ENCODE measurements at places on chromosomes 2 and 18.

DNA sequence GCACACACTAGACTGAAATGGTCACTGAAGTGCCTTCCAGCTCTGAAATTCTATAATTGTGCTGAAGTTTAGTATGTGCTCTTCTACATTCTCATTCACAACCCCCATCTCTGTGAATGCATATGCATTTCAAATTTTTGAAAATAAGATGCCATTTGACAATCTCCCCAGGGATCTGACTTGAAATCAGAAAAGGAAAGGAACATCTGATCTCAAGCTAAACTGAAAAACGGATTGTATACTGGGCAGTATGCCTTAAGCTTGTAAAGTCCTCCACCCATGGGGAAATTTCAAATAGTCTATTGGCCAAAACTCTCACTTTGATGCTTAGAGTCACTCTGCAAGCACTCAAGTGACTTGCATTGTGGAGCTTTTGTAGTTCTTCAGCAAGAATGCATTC is 22.9 kb downstream of the FAP start:
- no peak for DNase-seq

GRCh38 chr2:113164930-113165585 is 8.7 kb upstream of the PSD4 start:
- no peak for DNase-seq

GRCh38 chr2:175903384-175903936 is 98.6 kb downstream of the LNPK start:
- no peak for DNase-seq

- DNase-seq = no peak
Measured at GRCh38 chr2:180456801-180457200, 449.7 kb upstream of the CWC22 start.

DNA sequence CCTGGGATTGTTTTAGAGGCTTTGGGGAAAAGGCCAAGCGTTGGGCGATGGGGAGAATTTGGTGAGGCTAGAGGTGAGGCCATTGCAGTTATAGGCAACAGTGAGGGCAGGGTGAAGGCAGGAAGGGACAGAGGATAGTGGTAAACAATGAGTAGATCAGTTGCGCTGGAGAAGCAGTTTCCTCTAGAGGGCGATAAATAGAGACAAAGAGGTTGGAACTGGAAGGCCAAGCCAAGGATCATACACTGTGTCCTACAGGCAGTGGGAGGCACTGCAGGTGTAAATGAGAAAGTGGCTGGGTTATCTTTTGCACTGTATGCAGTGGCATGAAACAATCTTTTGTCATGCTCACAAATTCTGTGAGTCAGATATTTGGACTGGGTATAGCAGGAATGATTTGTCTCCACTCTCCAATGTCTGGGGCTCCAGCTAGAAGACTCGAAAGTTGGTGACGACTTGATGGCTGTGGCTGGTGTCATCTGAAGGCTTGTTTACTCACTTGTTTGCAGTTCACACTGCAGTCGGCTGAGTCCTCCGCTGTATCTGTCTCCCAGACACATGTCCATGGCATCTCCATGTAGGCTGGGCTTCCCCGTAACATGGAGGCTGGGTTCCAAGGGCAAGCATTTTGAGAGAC is 82.1 kb downstream of the TNP1 start:
- DNase-seq = no peak

DNA sequence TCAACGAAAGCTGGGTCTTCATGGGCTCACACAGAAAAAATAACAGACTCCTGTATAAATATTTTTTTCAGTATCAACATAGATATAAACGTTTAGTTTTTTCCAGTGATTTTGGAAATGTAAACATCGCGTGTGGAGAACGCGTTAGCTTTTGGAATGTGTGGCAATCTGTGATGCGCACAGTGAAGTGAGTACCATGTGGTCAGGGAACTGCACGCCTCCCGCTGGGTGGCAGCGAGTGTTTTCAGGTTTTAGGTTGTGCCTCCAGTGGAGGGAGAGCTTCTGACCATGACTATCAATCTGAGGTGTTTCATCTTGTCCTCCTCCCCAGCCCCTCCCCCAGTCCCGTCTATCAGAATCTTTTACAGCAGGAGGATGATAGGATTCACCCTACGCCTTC is 127.8 kb downstream of the ARHGAP28 start:
- DNase-seq = no peak

DNA sequence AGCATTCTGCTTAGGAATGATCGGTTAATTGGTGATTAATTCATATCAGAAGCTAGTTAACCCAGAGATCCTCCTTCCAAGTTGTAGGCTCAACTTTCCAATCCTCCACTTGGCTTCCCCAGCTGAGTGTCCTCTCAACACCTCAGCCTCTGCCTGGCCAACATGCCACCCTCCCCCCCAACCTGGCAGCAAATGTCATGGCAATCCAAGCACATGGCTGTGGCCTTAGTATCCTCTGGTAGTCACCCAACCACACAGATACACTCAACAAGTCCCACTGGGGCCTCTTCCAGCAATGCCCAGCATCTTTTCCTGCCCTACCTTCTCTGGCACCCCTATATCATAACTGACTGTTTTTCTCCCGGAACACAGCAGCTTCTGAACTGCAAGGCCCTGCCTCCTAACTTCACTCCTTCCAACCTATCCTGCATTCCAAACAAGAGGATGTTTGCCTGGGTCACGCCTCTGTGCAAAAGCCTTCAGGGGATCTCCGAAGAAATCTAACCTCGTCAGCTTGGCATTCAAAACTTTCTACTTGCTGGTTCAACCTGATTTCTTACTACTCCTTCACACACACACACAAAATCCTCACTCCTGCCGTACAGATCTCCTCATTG is 195.0 kb downstream of the CYP26B1 start:
- no peak for DNase-seq

- no peak for DNase-seq
Measured at GRCh38 chr2:167415068-167415467, 526.8 kb downstream of the XIRP2 start.

Measured in activated gamma-delta T cell treated with Interleukin-2 at 50 U/mL for 16 hours (primary cell).